Kidney glomerular epithelial cell (primary cell): ENCODE measurements at places on chromosomes 11 and 22.

DNA sequence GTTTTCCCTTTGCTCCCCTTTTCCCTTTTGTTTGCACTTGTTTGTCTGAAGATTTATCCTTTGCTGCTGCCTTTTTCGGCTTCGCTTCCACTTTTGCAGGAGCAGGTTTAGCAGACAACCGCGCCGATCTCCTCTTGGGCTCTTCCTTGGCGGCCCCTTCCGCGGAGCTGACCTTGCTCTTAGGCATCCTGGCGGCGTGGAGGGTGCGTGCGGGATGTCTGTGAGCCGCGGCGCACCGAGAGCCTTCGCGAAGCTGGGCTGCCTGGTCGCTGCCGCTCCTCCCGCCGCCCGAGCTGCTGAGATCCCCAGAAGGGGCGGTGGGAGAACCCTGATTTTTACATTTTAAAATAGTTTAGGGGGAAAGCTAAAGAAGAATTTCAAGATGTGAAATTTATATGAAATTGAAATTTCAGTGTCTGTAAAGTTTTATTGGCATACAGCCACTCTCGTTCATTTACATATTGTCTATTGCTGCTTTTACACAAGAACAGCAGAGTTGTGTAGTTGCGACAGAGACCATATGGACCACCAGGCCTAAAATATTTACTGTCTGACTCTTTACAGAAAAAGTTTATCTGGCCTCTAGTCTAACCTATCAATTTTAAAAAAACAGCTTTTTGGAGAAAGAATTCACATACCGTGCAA lies 105.2 kb upstream of the RRM1 start:
- DNase-seq, result no peak

GRCh38 chr11:96242191-96242847 lies 100.7 kb downstream of the MAML2 start:
- no peak for DNase-seq

DNA sequence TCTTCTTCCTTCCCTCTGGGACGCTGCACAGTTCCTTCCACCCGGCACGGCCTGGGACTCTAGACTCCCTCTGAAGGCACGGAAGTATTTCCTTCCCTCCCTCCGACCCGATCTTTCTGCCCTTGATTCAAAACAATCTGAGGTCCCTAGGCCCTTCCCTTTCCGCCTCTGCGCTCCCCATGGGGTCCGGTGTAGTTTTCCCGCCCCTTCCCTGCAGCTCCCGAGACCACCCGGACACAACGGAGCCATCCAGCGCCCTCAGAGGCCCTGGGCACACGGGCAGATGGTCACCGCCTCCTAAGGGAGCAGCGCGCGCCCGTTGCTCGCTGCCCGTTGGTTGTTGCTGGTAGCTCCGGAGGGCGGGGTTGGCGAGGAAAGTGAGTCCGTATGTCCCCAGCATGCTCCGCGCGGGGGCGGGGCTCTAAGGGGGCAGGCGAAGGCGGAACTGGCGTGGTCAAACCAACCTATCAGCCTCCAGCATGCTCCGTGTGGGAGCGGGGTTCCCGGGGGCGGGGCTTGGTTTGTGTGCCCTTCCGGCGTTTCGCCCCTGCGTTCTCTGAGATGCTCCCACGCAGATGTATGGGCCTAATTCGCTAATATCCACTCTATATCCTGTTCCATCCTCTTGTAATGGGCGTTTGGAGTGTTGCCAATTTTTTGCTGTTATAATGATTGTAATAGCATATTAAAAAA lies 19.6 kb downstream of the MIF start:
- peak; percentile 93 for DNase-seq

- DNase-seq, result no peak
Measured at GRCh38 chr22:21018314-21018713, 3.3 kb downstream of the P2RX6 start.

GRCh38 chr22:33803371-33804282 lies 116.6 kb downstream of the LARGE1 start:
- peak; percentile 81 for DNase-seq
